ENCODE measurements at places on chromosomes 4 and X. TPM values are rescaled to one million over a fixed set of nuclear protein-coding genes. Genes with fewer than 3 reads are reported as not detected.

Gene FGF5
- not detected for total RNA-seq

Gene PPP4R3C
- total RNA-seq = not detected

Gene ARHGAP24
- total RNA-seq = 1.5 TPM

GRCh38 chr4:10023806-10024205, 2.5 kb upstream of the SLC2A9 start:
- no peak overlapping the region for H3K27ac ChIP-seq
- DNase-seq = no peak
- no peak overlapping the region for H3K4me3 ChIP-seq
- no peaks in the 10 kb centered on the region for H3K36me3 ChIP-seq
- H3K27me3 ChIP-seq = no peaks in the 10 kb centered on the region

GRCh38 chr4:148240241-148240640, 202.0 kb downstream of the NR3C2 start:
- no peak overlapping the region for H3K27ac ChIP-seq
- no peak overlapping the region for H3K4me3 ChIP-seq
- no peaks in the 10 kb centered on the region for H3K36me3 ChIP-seq

DNA sequence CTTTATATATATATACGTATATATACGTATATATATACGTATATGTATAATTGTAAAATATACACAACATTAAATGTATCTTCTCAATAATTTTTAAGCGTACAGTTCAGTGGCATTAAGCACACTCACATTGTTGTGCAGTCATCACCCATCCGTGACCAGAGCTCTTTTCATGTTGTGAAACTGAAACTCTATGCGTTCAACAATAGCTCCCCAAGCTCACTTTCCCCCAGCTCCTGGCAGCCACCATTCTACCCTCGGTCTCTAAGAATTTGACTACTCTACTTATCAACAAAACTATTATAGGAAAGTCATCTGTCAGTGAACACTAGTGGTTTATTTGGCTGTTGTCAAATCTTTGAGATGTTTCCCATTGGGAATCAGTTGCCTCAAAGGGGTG, 621.8 kb upstream of the GALNT7 start:
- no peak overlapping the region for H3K27ac ChIP-seq
- no peak overlapping the region for H3K4me3 ChIP-seq
- DNase-seq = no peak
- no peaks in the 10 kb centered on the region for H3K36me3 ChIP-seq
- H3K27me3 ChIP-seq = no peaks in the 10 kb centered on the region

GRCh38 chr4:38995660-38996005, 36.6 kb downstream of the TMEM156 start:
- no peak overlapping the region for H3K4me3 ChIP-seq
- DNase-seq = no peak
- no peak overlapping the region for H3K27ac ChIP-seq

DNA sequence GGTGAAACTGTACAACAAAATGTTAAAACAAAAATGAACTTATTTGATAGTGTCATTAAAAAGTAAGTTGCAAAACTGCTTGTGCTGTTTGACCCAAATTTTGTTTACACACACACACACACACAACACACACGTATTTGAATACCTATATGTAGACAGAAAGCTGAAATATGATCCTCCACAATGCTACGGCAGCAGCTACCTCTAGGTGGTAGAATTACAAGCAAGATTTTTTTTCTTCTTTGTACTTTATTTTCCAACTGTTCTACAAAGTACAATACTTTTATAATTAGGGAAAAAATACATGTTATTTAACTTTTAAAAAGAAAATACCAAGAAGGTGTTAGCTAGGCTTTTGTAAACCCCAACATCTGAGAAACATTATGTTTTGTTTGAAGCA, 1.2 kb downstream of the CYTL1 start:
- no peak for DNase-seq
- H3K4me3 ChIP-seq = peak overlapping the region; percentile 28
- no peaks in the 10 kb centered on the region for H3K27me3 ChIP-seq
- H3K36me3 ChIP-seq = no peaks in the 10 kb centered on the region

Gene ZCCHC18
- total RNA-seq = 9.3 TPM

DNA sequence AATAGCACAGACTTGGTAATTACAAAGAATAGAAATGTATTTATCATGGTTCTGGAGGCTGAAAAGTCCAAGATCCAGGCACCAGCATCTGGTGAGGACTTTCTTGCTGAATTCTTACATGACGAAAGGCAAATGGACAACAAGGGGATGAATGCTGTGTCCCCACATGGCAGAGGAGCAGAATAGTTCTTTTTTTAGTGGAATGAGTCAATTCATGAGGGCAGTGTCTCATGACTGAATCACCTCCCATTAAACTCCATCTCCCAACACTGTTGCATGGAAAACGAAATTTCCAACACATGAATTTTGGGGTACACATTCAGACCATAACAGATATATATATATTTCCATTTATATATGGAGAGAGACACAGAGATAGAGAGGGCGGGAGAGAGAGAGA, 628.3 kb downstream of the TRIML1 start:
- H3K4me3 ChIP-seq = no peak overlapping the region
- H3K27ac ChIP-seq = no peak overlapping the region
- H3K27me3 ChIP-seq = no peaks in the 10 kb centered on the region

- H3K27me3 ChIP-seq = no peaks in the 10 kb centered on the region
- H3K27ac ChIP-seq = no peak overlapping the region
- DNase-seq = no peak
- H3K4me1 ChIP-seq = peaks cover 5% of the 10 kb centered on the region
- no peak overlapping the region for H3K4me3 ChIP-seq
- no peaks in the 10 kb centered on the region for H3K36me3 ChIP-seq
Observed at GRCh38 chr4:119124352-119124751, 11.3 kb upstream of the MYOZ2 start.

Gene GLRA3
- not detected for total RNA-seq

DNA sequence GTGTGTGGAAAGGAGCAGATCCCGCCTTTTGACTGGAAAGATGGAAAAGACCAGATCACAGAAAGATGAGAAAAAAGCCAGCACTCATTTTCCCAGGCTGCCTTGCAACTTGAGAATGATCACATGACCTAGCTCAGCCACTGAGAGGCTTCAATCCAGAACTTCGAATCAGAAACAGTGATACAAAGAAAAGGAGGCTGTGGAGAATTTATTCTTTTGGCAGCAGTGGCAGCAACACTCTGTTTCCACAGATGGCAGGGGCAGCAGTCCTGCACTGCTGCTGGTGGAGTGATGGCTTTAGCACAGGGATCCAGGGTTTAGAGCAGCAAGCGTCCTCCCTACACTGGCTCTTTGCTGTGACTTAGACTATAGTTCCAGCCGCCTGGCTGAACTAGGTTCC, 77.8 kb upstream of the SH3RF1 start:
- no peaks in the 10 kb centered on the region for H3K36me3 ChIP-seq
- H3K27ac ChIP-seq = no peak overlapping the region
- H3K4me1 ChIP-seq = peaks cover 19% of the 10 kb centered on the region
- no peak overlapping the region for H3K4me3 ChIP-seq

DNA sequence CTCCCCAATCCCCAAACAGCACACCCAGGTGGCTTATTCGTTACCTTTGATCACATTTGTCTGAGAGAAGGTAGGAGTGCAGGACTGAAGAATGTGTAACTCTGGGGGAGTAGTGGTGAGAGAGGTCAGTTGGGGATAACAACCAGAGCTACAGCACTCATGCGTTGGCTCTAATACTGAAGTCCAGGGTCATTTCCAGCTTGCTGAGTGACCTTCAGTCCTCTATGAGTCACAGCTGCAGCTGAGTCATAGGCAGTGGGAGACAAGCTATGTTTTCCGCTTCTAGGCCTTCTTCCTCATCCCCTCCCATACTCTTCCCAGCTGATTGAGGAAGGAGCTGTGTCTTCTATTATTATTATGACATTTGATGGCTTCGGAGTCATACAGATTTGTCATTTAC, 31.6 kb upstream of the CT47C1 start:
- no peak for DNase-seq
- no peaks in the 10 kb centered on the region for H3K27me3 ChIP-seq
- no peaks in the 10 kb centered on the region for H3K4me1 ChIP-seq
- H3K36me3 ChIP-seq = no peaks in the 10 kb centered on the region
- H3K4me3 ChIP-seq = no peak overlapping the region
- no peak overlapping the region for H3K27ac ChIP-seq

DNA sequence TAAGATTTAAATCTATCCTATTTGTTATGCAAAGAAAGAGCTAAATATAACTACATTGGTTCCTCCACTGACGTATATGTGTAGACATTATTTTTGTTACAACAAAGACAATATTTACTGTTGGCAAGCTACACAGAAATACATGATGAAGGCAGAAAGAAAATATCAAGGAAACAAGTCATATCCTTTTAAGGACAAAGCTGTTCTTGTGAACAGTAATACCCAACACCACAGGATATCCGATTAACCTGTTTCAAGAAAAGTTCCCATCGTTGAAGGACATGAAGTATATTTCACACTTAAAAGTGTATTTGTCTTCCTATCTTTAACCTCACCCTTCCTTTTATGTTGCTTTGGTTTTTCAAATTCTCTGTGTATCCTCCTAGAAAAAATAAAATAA, 235.8 kb upstream of the AADAT start:
- H3K27me3 ChIP-seq = peaks cover 2% of the 10 kb centered on the region
- H3K4me1 ChIP-seq = no peaks in the 10 kb centered on the region
- no peak overlapping the region for H3K27ac ChIP-seq
- no peaks in the 10 kb centered on the region for H3K36me3 ChIP-seq
- no peak overlapping the region for H3K4me3 ChIP-seq

Gene STX18
- 36.7 TPM for total RNA-seq

GRCh38 chr4:153937289-153937688, 148.4 kb upstream of the SFRP2 start:
- no peak overlapping the region for H3K4me3 ChIP-seq
- DNase-seq = no peak
- H3K27me3 ChIP-seq = no peaks in the 10 kb centered on the region
- no peak overlapping the region for H3K27ac ChIP-seq
- peaks cover 62% of the 10 kb centered on the region for H3K4me1 ChIP-seq

Gene NUDT9
- total RNA-seq = 25.4 TPM
